NCI-H1048 (cell line): ENCODE measurements at places on chromosomes 3 and 15.

GRCh38 chr3:4996223-4996765 is 17.1 kb downstream of the BHLHE40 start:
- no peak for DNase-seq

GRCh38 chr3:189683546-189684255 is 52.5 kb downstream of the TP63 start:
- DNase-seq = no peak

GRCh38 chr3:123655400-123655799 is 70.5 kb upstream of the HACD2 start:
- DNase-seq = no peak

- no peak for DNase-seq
These were observed 30.9 kb upstream of the PYDC2 start for GRCh38 chr3:191430103-191430502.

DNA sequence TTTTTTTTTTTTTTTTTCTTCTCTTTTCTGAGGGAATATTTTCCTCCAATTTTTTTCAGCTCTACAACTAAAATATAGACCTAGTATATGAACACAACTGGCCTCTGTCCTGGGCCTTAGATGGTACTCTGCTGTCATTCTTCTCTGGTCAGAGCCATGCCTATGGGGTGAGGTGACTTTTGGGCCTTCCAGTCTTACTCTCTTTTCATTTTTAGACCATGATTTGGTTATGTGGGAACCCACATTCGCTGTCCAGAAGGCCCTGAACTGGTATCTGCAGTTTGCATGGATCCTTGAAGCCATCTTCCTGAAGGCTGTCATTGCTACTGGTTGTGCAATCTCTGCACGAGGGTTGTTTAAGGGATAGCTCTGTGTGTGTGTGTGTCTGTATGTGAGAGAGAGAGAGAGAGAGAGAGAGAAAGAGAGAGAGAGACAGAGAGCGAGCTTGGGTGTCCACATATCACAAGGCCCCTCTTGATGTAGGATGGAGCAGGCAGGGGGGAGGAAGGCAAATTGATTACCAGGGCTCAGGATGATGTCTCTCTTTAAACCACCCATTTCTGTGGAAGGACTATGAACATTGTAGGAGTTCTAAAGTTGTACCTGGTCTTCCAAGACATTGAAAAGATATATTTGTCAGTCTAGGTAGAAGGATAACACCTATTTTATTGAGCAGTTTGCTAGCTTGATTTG is 6.9 kb downstream of the TGFBR2 start:
- no peak for DNase-seq

GRCh38 chr3:196193133-196193735 is 18.0 kb downstream of the ZDHHC19 start:
- DNase-seq = no peak

DNA sequence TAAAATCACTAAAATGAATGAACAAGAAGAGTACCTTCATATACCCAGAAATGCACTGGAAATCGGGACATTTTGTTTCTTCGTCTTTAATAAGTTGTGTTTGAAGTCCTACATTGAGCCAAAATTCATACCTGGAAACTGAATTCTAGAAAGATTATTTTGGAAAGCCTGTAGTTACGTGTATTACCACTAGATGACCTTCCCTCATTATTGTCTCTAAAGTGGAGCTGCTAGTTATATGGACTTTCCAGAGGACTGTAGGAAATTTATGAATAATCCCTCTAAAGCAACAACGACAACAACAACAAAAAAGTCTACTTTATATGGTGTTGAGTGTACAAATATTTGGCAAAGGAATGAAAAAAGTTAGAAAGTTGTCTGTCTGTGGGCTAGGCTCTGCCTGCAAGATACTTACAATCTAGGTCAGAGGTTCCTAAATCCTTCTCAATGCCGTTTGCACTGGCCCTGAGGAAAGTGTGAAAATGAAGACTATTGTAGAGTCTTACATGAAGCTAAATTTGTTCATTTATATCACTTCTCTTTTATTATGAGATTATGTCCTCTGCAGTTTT is 234.8 kb upstream of the NR2E3 start:
- no peak for DNase-seq

DNA sequence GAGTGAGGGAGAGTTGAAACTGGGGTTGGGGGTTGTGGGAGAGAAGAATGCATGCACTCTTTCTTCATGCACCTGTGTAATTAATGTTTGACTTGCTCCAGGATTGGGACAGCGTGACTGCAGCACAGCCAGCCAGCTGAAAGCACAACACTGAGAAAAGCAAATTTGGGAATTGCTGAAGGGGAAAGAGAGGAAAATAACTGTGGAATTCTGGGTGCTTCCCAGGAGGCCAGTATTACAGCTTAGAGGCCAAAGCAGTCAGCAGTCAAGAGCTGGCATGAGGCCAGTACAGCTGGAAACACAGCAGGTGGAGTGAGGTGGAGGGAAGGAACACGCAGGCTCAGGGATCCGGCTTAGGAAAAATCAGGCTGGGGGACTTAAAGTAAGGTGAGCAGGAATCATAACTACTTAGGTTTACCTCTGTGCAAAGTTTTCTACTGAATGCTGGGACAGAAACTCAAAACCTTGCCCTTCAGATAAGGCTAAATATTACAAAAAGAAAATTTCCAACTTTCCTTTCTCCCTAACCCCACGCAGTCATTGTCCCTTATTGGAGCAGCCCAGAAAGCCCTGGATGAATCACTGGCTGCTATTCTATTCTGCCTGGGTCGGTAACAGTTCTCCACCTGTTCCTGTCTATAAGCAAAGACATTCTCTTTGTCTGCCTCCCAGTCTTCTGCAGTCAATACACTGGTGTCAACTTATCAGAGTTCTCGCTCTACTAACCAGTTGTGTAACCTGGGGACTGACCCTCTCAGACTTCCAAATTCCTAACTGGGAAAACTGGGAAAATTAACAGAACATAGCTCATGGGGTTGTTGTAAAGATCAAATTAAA is 167.2 kb downstream of the MAGI1 start:
- DNase-seq = no peak

DNA sequence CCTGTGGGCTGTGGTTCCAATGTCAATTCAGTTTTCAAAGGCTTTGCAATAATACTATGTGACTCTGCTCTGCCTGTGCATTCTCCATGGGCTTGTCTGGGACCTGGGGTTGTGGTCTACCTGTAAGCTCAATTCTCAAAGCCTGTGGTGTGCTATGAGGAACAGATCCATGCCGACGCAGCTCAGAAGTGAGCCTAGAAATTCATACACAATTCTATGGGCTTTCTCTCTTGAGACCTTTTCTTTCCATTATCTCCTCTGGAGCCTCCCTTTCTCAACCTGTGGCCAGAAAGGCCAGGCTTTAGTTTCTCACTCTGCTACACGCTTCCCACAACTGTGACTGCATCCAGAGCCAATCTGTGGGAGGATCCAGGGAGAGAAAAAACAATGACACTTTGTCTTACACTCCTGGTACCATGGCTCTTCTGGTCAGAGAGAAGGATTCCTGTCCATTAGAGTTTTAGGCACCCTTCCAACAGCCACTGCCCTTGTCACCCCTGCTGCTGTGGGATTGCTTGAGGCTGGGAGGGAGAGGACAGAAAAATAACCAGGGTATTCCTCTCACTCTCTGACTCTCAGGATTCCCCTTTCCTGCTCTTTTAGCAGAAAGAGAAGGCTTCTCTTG is 34.1 kb upstream of the KLF13 start:
- no peak for DNase-seq

DNA sequence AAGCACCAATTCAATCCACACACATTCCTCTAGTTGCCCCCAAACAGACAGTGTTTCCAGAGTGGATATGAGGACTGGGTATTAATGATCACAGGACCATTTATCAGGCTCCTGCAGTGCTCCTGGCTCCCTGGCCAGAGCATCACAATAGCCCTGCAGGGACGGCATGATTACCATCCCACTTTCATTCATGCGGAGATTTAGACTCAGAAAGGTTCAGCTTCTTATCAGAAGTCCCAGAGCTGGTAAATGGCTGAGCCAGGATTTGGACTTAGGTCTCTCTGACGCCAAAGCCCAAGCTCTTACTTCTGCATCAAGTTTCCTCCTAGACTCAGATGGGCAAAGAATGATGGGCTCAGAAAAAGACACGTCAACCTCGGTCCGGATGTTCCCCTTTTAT is 2.9 kb upstream of the EPHB3 start:
- DNase-seq = no peak

DNA sequence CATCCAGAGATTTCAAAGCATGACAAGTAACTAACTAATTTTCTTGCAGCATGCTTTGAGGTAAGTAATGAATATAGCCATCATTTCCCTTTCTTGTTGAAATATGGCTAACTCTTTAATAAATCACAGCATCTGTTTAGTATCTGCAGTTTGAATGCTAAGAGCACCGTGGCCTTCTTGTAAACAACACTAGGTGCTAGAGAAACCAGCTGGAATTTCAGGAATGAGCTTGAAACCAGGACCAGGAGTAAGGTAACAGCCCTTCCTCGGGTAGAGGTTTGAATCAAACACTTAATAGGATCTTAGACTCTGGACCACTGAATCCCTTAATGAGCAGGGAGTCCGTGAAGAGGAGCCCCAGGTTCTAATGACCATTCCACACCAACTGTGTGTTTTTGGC is 13.6 kb downstream of the CALML4 start:
- DNase-seq = no peak
